ENCODE measurements at places on chromosomes 5 and 9.

GRCh38 chr9:69194702-69195418 is 20.8 kb downstream of the TJP2 start:
- no peak for DNase-seq

DNA sequence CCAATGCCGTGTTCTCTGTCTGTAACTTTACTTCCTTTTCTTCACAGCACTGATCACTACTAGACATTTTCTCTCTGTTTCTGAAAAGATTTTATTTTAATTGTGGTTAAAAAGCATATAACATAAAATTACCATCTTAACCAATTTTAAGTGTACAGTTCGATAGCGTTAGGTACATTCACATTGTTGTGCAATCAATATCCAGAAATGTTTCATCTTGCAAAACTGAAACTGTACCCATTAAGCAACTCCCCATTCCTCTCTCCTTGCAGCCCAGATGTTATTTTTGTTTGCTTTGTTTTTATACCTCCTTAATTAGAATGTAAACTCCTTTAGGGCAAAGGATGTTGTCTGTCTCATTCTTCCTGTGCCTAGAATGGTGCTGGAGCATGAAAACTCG is 47.5 kb downstream of the COL27A1 start:
- no peak for DNase-seq

- no peak for DNase-seq
Measured at GRCh38 chr9:97438666-97439065, 26.8 kb downstream of the TDRD7 start.

DNA sequence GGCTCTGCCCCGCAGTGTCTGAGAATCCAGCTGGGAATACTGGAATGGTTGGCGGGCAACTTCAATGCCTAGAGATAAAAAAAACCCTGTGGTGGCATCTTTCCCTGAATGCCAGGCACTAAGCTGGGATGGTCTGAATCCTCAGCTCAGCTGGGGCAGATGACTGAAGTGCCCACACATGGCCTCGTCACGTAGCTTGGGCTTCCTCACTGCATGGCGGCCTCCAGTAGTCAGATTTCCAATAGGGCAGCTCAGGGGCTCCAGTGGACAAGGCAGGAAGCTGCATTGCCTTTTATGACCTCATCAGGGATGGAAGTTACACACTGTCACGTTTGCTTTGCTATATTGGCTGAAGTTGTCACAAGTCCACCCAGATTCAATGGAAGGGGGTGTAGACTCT is 24.3 kb upstream of the FUBP3 start:
- DNase-seq: no peak

DNA sequence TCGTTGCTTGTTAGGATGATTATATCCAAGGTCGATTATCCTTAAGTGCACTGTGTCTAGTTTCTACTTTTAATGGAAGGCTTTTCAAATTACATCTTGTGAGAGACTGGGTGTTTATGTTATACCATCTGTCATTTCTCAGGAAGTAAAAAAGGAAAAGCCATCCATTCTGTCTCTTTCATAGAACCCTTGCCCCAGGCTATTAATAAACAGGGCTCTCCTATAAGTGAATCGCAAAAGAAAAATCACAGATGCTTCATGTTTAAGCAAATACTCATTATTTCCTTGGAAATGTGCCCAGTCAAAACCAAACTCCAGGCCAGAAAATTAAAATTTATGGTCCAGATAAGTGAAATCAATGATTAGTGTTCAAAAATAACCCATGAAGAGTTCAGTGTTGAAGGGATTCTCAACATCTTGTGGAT is 58.1 kb downstream of the STARD4 start:
- DNase-seq: no peak

- no peak for DNase-seq
Measured at GRCh38 chr5:135009736-135010501, 24.1 kb downstream of the PITX1 start.

DNA sequence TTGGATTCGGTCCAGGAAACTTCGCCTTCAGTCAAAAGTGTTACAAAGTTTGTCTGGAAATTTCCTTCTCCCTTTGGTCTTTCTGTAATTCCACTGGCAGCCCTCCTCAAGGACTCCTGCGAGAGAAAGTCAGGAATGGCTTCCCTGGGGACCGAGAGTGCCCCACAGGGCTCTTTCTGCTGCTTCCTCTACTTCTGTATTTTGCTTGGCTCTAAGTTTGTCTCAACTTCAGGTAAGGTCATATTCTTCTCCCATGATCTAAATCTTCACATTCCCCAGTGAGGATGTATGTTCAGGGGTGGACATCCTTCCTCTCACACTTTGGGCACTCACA is 10.3 kb upstream of the RIOK2 start:
- no peak for DNase-seq

DNA sequence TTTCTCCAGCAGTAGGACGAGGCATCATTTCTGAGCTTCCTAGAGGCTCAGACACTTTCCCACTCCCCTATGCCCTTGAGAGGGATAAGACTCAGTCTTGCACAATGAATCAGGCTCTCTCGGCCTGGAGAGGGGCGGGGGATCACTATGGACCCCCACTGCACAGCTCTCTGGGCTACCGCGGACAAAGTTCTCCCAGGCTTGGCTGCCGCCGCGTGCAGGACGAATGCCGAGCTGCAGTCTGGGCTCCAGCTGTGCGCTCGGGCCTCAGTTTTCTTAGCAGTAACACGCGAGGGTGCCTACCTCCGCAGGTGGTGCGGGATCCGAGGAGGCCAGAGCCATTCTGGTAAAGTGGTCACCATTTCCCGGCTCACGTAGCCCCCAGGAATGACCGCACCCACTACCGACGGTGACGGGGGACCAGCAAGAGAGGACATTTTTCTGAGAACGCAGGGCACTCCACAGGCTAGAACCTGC is 3.4 kb upstream of the MYORG start:
- no peak for DNase-seq

DNA sequence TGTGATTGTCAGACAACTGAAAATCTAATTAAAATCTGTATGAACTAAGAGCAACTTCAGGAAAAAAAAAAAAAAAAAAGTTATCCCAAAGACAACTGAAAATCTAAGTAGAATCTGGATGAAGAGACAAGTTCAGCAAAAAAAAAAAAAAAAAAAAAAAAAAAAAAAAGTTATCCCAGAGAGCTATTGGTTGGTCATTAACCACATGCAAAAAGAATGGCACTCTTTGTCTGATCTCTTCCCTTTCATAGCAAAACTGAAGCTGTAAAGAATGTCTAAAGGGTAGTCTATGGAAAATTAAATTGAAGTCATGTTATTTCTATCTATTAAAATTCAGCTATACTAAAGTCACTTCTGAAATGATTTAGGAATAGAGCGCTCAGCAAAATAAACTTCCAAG is 32.9 kb downstream of the STRBP start:
- DNase-seq: no peak

DNA sequence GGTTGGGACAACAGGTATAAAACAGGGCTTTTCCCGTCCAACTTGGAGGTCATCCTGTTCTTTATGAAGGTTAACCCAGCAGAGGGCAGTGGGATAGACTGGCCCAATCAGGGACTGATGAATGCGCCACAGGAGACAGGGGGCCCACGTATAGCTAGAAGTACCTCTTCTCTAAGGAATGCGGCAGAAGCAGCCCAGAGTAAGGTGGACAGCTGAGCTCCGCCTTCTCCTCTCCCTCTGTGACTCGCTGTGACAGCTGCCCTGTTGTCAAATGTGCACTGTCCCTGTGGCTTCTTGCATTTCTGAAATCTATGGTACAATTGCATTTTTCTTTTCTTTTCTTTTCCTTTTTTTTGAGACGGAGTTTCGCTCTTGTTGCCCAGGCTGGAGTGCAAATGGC is 306.6 kb downstream of the FBXL7 start:
- DNase-seq: no peak

DNA sequence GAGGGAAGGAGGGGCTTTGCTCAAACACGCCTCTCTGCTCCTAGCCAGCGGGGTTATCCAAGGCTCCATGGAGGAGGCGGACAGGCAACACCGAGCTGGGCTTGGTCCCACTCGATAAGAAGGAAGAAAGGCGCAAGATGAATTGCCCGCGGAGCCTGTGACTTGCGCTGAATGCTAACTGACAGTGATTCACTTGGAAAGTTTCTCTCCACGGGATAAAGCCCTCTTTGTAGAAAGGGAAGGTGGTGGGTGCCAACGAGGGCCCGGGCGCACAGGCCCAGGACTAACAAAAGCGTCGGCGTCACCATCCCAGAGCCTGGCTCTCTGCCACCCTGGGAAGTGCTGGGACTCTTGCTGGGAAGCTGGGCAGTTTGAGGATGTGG is 76.0 kb downstream of the VAV2 start:
- no peak for DNase-seq

DNA sequence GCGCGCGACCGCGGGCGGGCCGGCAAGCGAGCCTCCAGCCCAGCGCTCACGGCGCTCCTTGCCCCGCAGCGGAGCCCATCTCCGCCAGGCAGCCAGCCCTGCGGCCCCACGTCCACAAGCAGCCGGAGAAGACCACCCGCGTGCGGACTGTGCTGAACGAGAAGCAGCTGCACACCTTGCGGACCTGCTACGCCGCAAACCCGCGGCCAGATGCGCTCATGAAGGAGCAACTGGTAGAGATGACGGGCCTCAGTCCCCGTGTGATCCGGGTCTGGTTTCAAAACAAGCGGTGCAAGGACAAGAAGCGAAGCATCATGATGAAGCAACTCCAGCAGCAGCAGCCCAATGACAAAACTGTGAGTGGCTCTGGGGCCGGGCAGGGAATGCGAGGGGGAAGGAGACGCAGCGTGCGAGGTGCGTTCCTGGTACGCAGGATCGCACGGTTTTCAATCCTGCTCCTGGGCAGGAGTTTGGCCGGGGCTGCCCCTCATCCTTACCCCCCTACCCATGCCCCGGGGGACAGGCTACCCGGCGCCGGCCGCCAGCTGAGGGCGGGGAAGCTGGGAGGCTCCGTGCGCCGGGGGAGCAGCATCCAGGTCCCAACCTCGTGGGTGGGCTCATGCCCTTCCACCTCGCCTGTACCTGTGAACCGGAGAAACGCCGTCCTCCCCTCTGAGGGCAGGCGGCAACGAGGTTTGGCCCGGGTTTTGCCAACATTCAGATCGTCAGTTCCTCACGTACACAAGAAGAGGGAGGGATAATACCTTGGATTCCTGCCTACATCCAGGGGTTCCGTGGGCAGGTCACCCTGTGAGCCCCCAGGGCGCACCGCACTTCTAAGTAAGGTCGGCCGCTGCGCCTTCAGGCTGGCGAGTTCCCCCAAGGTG is 6.6 kb downstream of the ISL1 start:
- no peak for DNase-seq

DNA sequence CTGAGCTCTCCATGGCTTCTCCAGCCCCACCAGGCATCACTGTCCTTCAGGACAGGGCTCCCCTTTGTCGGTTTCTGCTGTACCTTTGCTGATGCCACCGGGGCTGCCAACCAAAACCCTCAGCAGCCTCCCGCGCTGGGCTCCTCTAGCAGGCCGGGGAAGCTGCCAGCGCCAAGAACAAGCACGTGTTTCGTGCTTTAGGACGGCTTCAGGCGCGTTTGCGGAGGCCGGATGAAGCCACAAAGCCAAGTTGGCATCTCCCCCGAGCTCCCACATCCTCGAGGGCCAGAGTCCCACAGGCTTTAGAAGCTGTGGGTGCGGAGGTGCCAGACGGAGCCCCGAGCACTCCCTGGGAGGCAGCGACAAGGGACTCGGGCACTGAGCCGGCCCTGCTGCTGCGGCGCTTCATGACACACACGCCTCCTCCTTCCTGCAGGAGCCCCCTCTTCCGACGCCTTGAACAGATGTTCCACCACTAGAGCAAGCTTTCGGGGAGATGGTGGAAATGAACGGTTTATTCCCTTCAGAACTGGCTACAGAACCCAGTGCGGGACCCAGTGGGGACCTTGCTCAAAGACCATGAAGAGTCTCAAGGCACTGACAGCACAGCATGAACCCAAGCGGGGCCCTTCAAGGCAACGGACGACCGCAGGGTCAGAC is 36.7 kb downstream of the SARDH start:
- no peak for DNase-seq

DNA sequence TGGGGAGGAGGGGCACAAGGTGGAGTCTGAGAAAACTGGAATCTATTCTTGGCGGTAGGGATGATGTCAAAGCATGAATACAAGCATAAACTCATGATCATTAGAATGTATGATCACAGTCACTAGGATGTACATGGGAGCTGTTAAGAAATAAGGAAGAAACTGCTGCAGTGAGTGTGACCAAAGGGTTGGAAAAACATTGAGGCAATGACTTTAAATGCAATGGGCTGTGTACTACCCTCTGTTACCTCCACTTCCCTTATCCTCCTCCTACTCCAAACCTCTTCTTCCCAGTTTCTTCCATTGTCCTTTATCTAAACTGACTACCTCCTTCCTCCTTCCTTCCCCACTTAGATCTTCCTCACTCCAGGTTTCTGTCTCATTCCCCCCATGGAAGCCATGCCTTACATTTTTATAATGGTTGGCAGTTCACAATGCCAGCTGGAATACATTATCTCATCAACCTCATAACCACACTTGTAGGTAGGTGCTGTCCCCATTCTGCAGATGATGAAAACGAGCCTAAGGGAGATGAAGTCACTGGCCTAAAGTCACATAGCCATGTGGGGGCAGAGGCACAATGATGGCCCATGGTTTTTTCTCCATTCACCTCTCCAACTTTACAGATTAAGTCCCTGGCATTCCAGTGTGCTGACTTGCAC is 21.9 kb upstream of the TNFSF15 start:
- no peak for DNase-seq

DNA sequence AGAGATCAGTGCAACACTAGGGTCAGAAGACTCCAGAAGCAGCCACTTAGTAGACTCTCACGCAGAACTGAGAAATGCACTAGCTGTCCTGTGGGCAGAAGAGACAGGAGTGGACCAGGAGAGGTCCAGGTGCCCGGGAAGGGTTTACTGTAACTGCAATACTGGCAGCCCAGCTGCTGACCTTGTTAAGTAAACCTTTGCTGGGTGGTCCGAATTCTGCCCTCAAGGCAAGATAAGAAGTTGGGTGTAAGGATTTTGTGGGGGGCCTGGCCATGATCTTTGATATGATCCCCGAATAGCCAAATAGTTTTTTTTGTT is 91.3 kb downstream of the PDE6A start:
- no peak for DNase-seq

GRCh38 chr9:101727612-101728524 is 10.6 kb downstream of the GRIN3A start:
- DNase-seq: peak; percentile 12

- no peak for DNase-seq
Measured at GRCh38 chr9:111922324-111923013, 25.9 kb downstream of the UGCG start.

GRCh38 chr9:114258866-114259797 is 63.8 kb upstream of the ORM1 start:
- no peak for DNase-seq

- no peak for DNase-seq
Measured at GRCh38 chr9:129687391-129687790, 21.9 kb downstream of the PRRX2 start.

- DNase-seq: no peak
Measured at GRCh38 chr9:114720086-114720676, 38.2 kb upstream of the TEX48 start.

Measured in dermis blood vessel endothelial cell (primary cell).